Activated CD4-positive, alpha-beta T cell treated with anti-CD3 and anti-CD28 coated beads, Interleukin-2, amount 10 ng/mL, durations not matched to agents 24 days and 14 days (primary cell): ENCODE measurements at places on chromosomes 5 and 9. TPM values are rescaled to one million over a fixed set of nuclear protein-coding genes. Genes with fewer than 3 reads are reported as not detected.

Gene PELO
- total RNA-seq: 20.0 and 21.2 TPM in 2 replicates

Gene IRX1
- not detected in 2 replicates for total RNA-seq

Gene PCSK1
- not detected in 2 replicates for total RNA-seq

Gene TAF11L5
- total RNA-seq: not detected in 2 replicates

Gene C9
- not detected in 2 replicates for total RNA-seq

Gene RNF14
- total RNA-seq: 28.8 and 32.2 TPM in 2 replicates

Gene KCNT1
- total RNA-seq: not detected in 2 replicates

Gene FAM221B
- not detected in 2 replicates for total RNA-seq

Gene IFNE
- not detected in 2 replicates for total RNA-seq

Gene TRPM3
- total RNA-seq: not detected in 2 replicates

Gene FSTL4
- total RNA-seq: 0.42 TPM in 1 of 2 replicates, not detected in the other

Gene OTP
- not detected in 2 replicates for total RNA-seq

Gene PARP8
- 20.9 and 22.5 TPM in 2 replicates for total RNA-seq

Gene PRRX2
- total RNA-seq: 3.4 and 3.8 TPM in 2 replicates

Gene NDUFA8
- total RNA-seq: 50.4 and 51.9 TPM in 2 replicates

Gene ERMP1
- 17.3 and 18.0 TPM in 2 replicates for total RNA-seq

Gene LMX1B
- total RNA-seq: not detected in 2 replicates

Gene PRDM9
- total RNA-seq: not detected in 2 replicates

Gene WDR38
- not detected in 2 replicates for total RNA-seq
